ENCODE measurements at places on chromosomes 2 and 18.

DNA sequence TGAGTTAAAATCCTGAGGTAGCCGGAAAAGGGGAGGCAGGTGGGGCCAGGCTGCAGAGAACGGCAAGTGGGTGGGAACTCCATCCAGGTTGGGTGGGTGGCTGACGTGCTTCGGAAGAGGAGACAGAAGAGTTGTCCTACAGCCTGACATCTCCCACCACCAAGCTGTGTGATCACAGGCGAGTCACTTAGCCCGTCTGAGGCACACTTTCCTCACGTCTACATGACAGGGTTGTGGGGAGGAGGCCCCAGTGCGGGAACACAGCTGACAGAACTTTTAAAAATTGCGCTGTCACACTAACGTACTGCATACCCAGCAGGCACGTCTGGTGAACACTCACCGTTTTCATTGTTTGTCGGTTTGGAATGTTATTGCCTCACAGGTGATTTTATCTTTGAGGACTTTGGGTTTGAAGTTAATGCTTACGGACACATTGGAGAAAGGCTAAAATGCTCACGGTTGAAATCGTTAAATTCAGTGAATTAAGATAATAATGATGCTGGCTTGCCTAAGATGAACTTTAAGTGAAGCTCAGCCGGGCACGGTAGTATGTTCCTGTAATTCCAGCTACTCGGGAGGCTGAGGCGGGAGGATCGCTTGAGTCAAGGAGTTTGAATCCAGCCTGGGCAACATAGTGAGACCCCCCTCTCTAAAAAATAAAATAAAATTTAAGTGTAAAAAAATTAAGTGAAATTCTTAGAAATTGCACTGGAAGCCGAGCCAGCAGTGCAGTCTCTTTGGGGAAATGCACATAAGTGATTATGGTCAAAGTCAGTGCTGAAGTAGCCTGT is 8.9 kb downstream of the EMILIN2 start:
- no peak for DNase-seq

DNA sequence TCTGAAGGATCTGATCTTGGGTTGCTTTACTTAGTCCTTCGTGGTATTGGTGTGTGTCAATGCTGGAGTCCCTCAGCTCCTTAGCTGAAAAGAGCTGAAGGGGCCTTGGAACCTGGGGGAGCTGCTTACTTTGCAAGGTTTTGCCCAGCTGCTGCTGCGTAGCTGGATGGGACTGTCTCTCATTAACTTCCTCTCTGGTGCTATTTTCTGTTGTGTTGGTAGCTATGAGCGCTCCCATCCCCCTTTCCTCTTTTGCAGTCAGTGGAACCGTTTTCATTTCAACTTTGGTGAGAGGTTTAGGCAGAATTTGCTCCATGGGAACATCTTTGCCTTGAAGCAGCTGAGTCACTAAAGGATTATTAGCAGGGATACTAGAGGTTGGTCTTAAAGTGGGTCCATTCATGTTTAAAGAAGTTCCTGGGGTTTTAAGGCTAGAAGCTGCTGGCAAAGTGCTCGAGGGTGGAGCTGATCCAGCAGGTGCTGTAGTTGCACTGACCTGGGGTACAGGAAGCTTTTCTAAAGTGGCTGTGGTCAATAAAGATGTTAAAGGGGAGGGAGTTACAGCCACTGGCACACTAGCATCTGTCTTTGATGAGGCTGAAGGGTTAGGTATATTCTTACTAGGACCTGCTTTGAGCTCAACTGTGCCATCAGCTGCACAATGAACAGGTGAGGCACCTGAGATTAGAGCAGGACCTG is 69.9 kb upstream of the DTNB start:
- DNase-seq = no peak

GRCh38 chr18:75625966-75626365 is 198.5 kb upstream of the SMIM21 start:
- no peak for DNase-seq

- no peak for DNase-seq
These were observed 62.7 kb upstream of the REV1 start for GRCh38 chr2:99552529-99552928.

GRCh38 chr2:134183679-134184078 is 70.2 kb upstream of the MGAT5 start:
- no peak for DNase-seq

- no peak for DNase-seq
These were observed 6.5 kb downstream of the NFE2L2 start for GRCh38 chr2:177258059-177258458.

- peak; percentile 87 for DNase-seq
These were observed 59.6 kb downstream of the TPGS2 start for GRCh38 chr18:36769172-36769571.

GRCh38 chr2:119873350-119874315 is 113.9 kb downstream of the PTPN4 start:
- DNase-seq = no peak

GRCh38 chr2:105631922-105632321 is 112.8 kb upstream of the NCK2 start:
- no peak for DNase-seq

DNA sequence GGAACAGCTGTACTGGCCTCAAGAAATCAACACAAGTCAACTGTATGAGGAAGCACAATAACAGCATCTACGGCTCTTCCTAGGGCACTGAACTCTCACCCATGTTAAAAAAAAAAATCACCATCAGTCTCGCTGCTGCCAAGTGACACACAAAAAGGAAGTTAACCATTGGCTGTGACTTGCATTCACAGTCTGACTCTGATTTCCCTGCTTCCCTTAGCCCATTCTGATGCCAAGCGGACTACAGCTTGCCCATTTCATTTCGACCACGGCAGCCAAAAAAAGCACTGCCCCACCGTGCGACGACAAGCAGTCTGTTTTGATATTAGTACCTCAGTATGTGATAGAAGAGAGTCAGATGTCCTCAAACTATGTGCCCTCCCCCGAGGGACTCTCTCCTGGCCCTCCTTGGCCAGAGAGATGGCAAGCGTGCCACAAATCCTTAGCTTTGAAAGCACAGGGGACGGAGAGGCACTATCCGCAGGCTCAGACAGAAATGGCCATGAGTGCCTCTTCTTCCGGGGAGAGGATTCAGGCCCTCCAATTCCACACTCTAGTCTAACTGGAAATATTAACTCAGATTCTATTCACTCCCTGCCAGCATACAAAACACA is 250.0 kb downstream of the TCF4 start:
- no peak for DNase-seq

DNA sequence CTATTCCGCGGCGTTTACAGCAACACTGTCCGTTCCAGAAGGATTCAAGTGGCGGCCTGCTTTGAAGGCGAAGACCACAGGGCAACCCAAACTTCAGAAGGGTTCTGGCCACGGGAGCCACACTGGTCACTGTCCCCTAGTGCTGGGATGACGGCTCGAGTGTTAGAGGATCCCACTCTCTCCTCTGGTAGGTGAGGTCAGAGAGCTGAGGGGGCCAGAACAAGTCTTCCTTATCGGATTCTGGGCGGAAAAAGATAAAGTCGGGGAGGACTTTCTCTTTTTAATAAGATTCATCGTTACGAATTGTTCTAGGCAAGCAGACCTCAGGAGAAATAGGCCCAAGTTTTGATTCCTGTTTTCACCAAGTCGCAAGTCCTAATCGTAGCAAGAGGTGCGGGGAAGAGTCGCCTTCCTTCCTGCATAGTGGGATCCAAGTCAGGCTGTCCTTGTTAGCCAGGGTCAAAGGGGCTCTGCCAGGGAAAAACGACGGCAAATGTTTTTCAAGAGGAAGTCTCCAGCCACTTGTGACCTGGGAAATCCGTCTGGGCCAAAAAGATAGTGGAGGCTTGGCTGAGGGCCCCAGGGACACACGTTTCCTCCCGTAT is 864 bp upstream of the MYL12A start:
- peak; percentile 41 for DNase-seq

DNA sequence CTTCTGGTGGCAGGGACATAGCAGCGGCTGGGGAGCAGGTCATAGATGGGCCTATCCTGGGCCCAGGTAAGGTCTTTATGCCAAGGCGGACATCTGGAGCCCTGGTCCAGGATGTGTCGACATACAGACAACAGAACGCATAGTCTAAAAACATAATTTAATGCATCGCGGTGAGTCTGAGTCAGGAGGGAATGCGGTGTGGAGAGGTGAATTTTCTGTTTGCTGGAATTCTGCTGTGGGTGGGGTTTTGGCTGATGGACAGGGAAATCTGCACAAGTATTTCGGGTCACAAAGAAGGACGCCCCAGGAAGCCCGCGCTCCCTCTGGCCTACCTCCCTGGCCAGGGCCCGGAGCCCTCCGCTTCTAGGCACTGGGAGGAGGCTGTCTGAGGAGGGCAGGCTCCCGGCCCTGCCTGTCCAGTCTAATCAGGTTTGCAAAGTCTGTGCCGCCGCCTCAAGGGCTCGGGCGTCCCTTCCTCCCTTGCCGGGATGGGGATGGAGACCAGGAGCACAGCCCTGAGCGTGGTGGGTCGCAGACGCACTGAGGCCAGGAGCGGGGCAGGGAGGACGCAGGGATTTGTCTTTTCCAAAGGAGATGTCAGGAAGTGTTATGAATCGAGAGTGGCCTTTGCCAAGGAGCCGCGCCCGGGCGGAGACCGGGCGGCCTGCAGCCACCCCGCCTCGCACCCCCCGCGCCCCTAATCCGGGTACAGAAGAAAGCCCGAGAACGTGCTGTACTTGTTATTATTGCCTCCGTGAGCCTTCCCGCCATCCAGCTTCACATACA is 2.3 kb downstream of the C1QL2 start:
- no peak for DNase-seq

- peak; percentile 33 for DNase-seq
These were observed 83.6 kb upstream of the BCL2L11 start for GRCh38 chr2:111037128-111037527.

DNA sequence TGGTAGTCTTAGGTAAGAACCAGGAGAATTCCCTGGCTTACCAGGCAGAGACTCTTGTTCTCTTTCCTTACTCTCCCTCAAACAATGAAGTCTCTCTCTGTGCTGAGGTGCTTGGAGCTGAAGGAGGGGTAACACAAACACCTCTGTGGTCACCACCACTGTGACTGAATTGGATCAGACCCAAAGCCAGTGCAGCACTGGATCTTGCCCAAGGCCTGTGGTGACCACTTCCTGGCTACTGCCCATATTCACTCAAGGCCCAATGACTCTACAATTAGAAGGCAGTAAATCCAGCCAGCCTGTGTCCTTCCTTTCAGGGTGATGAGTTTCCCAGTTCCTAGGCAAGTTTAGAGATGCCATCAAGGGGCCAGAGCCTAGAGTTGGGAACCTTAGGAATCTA is 706.8 kb downstream of the SLC4A3 start:
- peak; percentile 47 for DNase-seq

DNA sequence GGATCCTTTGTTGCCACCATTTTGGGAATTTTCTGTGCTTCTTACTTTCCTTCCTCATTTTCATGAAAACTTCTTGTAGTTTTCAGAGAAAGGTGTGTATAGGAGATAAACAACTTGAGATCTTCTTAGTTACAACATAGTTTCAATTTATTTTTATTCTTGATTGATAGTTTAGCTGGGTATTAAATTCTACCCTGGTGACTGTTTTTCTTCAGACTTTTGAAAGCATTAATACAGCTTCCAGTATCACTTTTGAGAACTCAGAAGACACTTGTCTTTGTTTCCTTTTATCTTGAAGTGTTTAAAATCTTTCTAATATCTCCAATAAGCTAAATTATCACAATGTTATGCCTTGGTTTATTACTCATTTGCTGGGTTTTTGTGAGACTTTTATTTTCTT is 167.5 kb upstream of the DPP10 start:
- DNase-seq = no peak

DNA sequence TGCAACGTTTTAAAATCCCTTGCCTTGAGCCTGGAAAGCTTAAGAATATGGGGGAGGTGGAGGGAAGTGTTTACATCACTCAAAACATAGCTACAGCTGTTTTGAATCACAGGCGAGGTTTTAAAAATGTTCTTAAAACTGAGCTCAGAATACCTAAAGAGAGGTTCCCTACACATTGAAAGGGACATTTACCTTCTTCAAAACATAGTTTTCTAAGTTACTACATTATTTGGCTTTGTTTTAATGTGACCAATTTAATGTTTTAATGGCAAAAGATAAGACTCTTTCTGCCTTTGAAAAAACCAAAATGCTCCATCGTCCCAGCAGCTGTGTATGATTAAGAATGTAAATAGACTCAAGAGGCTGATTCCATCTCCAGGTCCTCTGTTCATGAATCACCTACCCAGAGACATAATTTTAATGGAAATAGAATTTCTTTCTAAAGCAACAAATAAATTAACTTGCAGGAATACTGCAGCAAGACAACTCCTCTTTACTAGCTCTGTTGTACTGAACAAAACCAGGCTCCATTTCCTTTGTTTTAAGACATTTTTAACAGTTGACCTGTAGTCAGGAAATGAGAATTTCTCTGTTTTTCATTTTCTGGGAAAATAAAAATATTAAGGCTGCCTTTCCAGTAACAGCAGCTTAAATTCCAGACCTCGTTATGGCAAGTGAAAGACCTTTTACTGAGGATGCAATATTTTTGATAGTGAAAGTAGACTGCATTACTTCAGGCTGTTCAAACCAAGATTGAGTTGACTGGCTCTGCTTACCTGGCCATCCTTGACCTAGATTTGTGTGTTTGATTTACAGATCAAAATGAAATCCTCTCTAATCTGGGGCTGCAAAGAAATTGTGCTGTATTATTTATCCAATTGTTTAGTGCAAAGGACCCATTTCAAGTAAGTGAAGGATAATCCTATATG is 33.7 kb upstream of the WDR75 start:
- DNase-seq = peak; percentile 71

GRCh38 chr18:51540562-51540961 is 343.1 kb upstream of the MEX3C start:
- no peak for DNase-seq

GRCh38 chr2:134468164-134468563 is 214.3 kb downstream of the MGAT5 start:
- DNase-seq = no peak

DNA sequence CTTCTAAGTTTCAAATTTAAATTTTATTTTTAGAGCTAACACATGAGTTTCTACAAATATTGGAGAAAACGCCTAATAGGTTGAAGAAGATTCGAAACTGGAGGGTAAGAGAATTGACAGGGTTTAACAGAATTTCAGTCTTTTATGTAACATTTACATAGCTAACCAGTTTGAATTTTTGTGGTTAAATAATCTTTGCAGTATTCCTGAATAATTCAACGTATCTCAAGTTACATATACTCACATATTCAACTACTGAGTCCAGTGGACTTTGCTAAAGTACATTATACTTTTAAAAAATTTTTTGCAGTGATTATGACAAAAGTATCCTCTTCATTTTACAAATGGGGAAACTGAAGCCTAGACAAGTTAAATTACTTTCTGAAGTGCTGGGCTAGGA is 34.0 kb downstream of the CCNT2 start:
- DNase-seq = no peak

GRCh38 chr2:219296142-219296541 is 13.1 kb downstream of the PTPRN start:
- no peak for DNase-seq

DNA sequence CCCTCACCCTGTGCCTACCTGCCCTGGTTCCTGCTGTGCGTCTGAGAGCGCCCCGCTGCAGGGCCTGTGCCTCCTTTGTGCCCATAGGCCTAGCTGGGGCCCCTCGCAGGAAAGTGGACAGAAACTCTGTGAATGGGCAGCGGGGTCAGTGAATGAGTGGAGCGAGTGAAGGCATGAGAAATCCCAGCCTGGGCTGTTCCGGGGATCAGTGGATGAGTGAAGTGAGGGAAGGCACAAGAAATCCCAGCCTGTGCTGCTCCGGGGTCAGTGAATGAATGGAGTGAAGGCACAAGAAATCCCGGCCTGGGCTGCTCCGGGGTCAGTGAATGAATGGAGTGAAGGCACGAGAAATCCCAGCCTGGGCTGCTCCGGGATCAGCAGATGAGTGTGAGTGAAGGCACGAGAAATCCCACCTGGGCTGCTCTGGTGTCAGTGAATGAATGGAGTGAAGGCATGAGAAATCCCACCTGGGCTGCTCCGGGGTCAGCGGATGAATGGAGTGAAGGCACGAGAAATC is 2.0 kb downstream of the COLEC11 start:
- DNase-seq = no peak

All from ELR (cell line).